ENCODE measurements at places on chromosomes 7 and 10.

DNA sequence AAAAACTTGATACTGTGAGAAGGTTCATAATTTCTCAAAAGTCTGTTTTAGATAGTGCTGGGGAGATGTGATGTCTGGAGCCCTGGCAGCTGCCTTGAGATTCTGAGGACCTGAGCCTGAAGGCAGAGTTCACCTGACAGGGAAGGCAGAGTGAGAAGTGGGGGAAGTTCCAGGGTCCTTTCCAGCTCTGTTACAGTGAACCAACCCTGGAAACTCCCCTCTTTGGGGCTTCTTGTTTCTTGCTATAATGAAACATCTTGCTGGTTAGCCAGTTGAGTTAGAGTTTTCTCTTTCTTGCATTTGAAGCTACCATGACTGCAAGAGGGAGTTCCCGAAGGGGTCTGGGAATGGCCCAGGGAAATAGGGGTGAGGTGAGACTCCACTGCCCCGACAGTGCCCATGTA, 158.9 kb upstream of the TNRC18 start:
- DNase-seq: no peak

- DNase-seq: no peak
These were observed 28.9 kb upstream of the SAMD9L start for GRCh38 chr7:93176992-93177580.

GRCh38 chr7:108134486-108134885, 4.3 kb upstream of the LAMB4 start:
- DNase-seq: no peak

GRCh38 chr10:98047009-98047741, 16.8 kb upstream of the CRTAC1 start:
- no peak for DNase-seq

GRCh38 chr7:43303740-43304241, 191.3 kb downstream of the HECW1 start:
- DNase-seq: no peak

DNA sequence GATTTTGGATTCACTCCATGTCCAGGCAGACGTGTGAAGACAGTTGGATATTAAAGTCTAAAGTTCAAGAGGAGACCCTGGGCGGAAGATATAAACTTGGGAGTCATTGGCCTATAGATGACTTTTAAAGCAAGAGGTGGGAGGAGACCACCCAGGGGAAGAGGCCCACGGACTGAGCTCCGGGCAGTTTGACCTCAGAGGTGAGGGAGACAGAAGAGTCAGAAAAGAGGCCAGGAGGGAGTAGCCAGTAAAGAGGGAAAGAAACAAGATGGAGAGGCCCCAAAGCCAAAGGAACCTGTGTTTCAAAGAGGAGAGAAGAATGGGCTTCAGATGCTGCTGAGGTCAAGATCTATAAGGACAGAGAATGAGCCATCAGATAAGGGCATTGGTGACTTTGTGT, 11.4 kb downstream of the CARD11 start:
- no peak for DNase-seq

- no peak for DNase-seq
These were observed 28.1 kb upstream of the TRIL start for GRCh38 chr7:28986028-28986764.
